T-helper 2 cell (primary cell): ENCODE measurements at places on chromosomes 2 and 18.

DNA sequence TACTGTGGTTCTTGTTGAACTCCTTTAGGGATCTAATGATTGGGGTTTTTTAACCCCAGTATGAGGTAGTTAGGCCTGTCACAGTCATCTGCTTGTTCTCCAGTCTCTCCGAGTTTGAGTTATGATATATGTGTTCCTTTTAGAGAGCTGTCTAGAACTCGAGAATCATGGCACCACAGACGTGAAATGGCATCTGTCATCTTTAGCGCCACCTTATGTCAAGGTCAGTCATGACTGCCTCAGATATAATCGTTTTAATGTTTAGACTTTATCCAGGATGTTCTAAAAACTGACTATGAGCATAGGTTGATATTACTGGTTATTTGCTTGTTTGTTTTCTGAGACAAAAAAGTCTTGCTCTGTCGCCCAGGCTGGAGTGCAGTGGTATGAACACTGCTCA lies 112.2 kb downstream of the CEP192 start:
- DNase-seq: no peak

DNA sequence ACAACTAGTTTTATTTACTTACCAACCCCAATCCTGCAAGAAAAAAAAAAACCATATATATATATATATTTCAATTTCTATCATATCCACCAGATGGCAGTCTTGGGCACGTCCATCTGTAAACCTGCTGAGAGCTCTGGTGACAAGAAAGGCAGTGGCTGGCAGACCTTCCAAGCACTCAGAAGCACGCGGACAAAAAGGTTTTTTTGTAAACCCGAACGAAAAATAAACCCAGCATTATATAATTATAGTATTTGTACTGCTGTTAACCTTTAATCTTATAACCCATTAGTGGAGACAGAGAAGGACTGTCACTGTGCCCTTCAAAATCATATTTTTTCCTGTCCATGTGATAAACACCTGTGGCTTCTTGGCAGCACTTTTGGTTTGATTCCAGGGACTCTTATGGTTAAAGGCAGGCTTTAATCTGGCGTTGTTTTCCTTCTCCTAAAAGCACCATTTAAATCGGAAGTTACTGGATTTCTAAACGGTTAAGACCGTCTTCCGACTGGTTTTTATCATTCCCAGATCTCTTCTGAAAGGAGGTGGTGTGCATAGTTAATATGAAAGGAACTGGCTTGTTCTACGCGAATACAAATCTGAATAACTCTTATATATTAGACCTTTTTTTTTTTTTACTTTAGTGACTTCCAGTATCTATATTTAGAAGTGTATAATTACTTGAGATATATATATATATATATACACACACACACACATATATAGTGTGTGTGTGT lies 31.0 kb upstream of the SLC3A1 start:
- DNase-seq: peak; percentile 27

DNA sequence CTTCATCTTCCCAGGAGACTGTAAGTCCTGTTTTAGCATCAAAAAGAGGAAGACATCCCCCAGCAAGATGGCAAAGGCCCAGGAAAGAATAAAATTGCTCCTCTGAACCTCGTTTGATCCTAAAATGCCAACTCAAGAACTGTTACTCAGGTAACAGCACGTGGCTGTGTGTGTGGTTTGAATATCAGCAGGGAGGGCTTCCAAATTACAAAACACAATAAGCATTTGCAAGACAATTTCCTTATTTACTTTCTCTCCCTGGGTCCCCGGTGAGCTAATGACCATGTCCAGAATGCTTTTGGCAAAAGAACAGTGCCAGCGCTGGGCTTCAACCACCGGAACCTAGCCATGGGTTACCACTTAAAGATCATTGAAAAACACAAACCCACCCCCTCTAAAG lies 163.6 kb downstream of the C1D start:
- DNase-seq: no peak

DNA sequence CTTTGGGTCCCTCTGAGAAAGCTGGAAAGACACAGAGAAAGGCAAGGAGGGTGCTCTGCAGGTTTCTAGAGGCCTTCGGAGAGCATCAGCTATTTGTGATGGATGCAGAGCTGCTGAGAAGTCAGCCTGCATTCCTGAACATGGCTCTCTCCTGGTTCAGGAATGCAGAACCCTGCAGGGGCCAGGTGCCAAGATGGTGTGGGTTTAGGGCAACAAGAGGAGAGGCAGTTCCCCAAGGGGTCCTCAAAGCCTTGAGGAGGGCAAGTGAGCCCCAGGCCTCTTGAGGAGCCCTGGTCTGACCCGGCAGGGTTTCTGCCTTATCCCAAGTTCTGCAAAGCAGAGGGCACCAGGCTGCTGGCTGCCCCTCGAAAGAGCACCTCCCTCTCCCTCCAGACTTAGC lies 93.3 kb downstream of the HS1BP3 start:
- no peak for DNase-seq

DNA sequence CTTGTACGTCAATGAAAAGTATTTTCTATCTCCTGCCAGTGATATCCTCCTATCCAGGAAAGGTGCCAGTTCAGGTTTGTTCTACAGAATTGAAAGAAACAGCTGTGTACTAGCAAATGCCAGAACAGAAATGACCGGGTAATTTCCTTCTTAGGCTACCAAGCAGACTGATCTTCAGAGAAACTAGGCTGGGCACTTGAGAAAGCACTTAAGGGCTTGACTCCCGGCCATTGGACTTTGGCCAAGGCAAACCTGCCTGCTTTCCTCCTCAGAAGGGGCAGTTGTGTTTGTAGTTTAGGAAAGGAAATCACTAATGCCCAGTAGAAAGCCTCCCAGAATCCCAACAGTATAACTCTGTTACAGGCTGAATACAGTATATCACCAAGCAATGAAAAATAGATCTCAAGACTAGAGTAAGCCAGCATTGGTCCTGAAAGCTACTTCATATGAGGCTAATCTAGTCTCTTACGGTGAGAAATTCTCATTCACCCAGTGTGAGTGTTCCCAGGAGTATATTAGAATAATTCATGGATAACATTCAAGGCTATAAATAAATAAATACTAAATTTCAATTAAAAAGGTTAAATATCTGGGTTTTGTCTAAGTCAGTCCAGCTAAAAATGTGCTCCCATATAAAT lies 43.0 kb upstream of the COL5A2 start:
- no peak for DNase-seq

- DNase-seq: no peak
Observed at GRCh38 chr2:63064197-63064596, 13.6 kb downstream of the OTX1 start.

- DNase-seq: no peak
Observed at GRCh38 chr18:61554117-61554776, 221.0 kb downstream of the CDH20 start.

DNA sequence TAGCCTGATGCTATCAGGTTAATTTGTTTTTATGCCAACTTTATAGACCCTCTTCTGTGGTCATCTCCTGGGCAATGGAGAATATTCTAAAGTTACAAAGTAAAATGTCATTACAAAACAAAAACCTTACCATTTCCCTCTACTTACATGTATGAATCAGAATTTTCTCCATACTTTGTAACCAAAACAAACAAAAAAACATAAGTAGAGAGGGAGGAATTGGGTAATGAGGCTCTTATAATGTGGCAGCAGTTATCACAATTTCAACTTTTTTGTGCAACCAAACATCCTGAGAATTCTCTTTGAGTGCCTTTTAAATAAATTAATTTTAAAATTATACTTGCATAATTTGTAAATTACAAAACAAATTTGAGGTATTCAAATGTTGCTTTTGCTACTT lies 332.8 kb downstream of the TXNL1 start:
- DNase-seq: no peak

GRCh38 chr2:13583609-13584008 lies 866.9 kb downstream of the TRIB2 start:
- DNase-seq: no peak

GRCh38 chr2:116411211-116411610 lies 1403.3 kb upstream of the DDX18 start:
- DNase-seq: no peak
